ENCODE measurements at places on chromosomes 5 and 9.

DNA sequence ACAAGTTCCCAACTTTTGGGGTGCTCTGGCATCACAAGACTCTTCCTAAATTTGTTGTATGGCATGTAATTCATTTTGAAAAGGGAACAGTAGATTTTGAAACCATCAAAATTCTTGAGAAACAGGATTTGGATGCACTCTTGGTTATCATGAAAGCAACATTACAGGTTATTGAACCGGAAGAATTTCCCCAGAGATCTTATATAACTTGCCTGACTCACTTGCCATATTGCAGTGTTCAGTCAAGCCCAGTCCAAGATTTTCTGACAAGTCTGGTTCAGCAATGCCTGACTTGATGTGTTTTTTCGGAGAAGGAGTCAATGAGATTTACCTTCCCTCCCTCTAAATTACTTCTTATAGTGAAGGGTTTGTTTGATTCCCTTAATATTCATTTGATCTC is 32.0 kb downstream of the SMIM15 start:
- DNase-seq: no peak

- DNase-seq: no peak
Measured at GRCh38 chr5:22852807-22853660, at the start of gene CDH12. Gene CDH12, minus strand, starts transcription at chr5:22853344.

GRCh38 chr9:27945386-27945785 is 372.1 kb upstream of the C9orf72 start:
- DNase-seq: no peak

DNA sequence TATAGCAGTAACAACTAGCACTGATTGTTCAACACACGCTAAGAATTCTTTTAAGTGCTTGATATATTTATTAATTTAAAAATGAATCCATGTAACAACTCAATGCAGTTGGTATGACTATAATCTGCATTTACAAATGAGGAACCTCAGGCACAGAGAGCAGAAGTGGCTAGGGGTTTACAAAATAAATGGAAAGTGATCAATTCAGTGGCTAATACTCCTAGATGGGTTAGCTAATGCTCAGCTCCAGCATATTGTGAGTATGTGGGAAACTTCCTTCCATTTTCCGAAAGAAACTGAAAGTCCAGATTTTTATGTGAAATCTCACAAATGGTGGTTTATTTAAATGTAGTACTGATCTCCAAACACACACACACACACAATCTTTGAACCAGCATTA is 128.0 kb downstream of the RFX3 start:
- DNase-seq: no peak

DNA sequence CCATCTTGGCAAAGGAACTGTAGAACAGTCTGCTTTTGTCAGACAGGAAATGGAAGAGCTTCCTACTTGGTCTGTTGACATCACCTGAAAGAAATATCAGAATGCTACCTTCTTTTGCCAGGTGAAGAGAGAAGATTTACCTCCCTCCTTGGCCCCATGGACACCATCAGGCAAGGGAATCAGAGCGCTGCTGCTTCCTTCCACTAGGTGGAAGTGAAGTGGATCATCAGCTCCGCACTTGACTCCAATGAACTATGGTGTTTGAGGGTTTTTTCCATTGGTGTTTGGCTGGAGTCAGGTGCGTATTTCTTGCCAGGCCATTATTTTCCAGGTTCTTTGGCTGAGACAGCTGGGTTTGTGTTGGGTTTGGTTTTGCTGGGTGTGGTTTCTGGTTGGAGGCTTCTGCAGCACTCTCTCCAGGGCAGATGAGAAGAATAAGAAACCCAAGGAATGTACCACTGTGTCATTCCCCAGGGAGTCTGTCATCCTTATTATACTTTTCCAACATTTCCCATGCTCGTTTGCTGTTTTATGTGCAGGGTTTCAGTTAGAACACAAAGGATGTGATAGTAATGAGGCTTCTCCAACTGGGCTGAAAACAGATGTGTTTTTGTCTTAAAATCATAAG is 12.4 kb downstream of the SPATA31E1 start:
- DNase-seq: no peak

All from stimulated activated CD4-positive, alpha-beta T cell treated with anti-CD3 and anti-CD28 coated beads, Interleukin-2, amount 100 ng/mL, for 24 hours (primary cell).